ENCODE measurements at places on chromosomes 2 and 18. TPM values are rescaled to one million over a fixed set of nuclear protein-coding genes. Genes with fewer than 3 reads are reported as not detected.

The WDR35 gene
- total RNA-seq, result 8.4 TPM

The CMPK2 gene
- total RNA-seq, result 27.2 TPM

The CYTIP gene
- 71.6 TPM for total RNA-seq

The NETO1 gene
- total RNA-seq, result 0.33 TPM

DNA sequence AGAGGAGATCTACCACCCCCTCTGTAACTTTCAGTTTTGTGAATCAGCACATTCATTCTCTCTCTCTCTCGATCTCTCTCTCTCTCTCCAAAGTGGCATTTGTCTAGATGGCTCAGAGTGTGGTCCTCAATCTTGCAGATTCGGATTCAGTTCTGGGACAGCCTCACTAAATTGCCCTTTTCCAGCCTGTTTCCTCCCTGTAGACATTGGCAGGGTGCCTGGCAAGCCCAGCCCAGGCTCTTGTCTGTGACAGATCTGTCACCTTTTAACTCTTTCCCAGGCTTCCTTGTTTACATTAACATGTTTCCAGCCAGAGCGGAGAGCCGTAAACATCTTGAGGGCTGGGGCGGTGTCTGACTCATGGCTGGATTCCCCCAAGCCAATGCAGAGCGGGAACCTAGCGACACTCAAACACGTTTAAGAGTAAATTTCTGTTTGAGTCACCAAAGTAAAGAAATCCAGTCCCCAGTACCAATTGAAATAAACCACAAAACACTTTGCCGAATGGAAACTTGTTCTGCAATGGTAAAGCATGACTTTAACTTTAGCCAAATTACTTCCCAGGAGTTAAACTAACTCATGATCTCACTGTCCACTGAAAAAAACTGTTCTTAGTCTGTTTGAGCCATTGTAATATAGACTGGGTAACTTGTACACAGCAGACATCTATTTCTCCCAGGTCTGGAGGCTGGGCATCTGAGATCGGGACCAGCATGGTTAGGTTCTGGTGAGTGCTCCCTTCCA is 6.6 kb upstream of the CYP27C1 start:
- no peaks in the 10 kb centered on the region for H3K4me1 ChIP-seq
- no peak overlapping the region for H3K27ac ChIP-seq
- DNase-seq, result no peak
- no peak overlapping the region for H3K4me3 ChIP-seq
- peaks cover 47% of the 10 kb centered on the region for H3K27me3 ChIP-seq
- H3K36me3 ChIP-seq, result no peaks in the 10 kb centered on the region

- H3K4me3 ChIP-seq, result no peak overlapping the region
- DNase-seq, result no peak
- H3K27ac ChIP-seq, result no peak overlapping the region
- H3K36me3 ChIP-seq, result no peaks in the 10 kb centered on the region
- peaks cover 12% of the 10 kb centered on the region for H3K27me3 ChIP-seq
- H3K4me1 ChIP-seq, result no peaks in the 10 kb centered on the region
Observed at GRCh38 chr18:13809043-13809430, 14.9 kb upstream of the MC5R start.

GRCh38 chr2:159084384-159085370 is 116.2 kb downstream of the TANC1 start:
- no peak overlapping the region for H3K27ac ChIP-seq
- H3K27me3 ChIP-seq, result no peaks in the 10 kb centered on the region
- no peak for DNase-seq
- no peaks in the 10 kb centered on the region for H3K36me3 ChIP-seq

DNA sequence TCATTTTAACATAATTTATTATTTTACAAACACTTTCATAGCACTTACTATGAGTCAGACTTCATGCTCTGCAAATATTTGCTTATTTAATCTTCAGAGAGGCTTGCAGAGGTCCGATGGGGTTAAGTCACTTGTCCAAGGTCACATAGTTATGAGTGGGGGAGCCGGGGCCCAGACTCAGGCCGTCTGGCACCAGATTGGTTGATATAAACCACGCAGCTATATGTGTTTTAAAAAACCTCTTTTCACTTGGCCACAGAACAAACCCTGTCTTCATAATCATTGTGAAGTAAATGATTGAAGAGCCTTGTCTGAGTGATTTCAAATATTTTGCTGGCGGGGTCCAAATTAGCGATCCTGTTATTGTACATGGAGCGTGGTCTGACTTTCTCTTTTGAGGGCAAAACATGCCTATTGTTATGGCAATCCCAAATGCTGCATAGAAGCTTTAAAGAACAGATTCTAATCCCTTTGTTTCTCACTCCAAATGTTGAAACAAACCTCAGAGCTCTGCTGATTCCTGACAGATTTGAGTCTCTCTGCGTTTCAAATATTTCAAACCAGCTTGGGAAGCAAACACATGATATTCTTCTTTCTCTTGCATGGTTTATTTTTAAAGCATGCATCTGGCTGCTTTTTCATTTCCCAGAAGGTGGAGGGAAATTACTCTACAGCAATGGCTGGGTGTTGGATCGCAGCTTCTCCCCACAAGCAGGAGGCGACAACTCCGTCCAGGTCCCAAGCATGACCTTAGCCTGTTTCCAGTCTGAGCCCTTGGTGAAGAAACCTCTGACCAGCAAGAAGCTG is 142.4 kb downstream of the DDX1 start:
- peaks cover 27% of the 10 kb centered on the region for H3K4me1 ChIP-seq
- peak overlapping the region; percentile 38 for H3K27ac ChIP-seq
- no peaks in the 10 kb centered on the region for H3K27me3 ChIP-seq
- no peak for DNase-seq
- H3K36me3 ChIP-seq, result no peaks in the 10 kb centered on the region

DNA sequence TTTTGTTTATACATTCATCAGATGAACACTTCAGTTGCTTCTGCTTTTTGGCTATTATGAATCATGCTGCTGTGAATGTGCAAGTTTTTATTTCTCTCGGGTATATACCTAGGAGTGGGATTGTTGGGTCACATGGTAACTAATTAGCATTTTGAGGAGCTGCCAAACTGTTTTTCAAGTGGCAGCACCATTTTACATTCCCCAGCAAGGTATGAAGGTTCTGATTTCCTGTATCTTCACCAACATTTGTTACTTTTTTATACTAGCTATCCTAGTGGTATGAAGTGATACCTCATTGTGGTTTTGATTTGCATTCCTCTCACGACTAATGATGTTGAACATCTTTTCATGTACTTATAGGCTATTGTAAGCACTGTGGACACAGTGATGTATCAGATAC is 53.9 kb downstream of the DYNC1I2 start:
- H3K4me1 ChIP-seq, result no peaks in the 10 kb centered on the region
- no peaks in the 10 kb centered on the region for H3K27me3 ChIP-seq
- H3K36me3 ChIP-seq, result peaks cover 18% of the 10 kb centered on the region
- no peak overlapping the region for H3K4me3 ChIP-seq
- DNase-seq, result no peak

DNA sequence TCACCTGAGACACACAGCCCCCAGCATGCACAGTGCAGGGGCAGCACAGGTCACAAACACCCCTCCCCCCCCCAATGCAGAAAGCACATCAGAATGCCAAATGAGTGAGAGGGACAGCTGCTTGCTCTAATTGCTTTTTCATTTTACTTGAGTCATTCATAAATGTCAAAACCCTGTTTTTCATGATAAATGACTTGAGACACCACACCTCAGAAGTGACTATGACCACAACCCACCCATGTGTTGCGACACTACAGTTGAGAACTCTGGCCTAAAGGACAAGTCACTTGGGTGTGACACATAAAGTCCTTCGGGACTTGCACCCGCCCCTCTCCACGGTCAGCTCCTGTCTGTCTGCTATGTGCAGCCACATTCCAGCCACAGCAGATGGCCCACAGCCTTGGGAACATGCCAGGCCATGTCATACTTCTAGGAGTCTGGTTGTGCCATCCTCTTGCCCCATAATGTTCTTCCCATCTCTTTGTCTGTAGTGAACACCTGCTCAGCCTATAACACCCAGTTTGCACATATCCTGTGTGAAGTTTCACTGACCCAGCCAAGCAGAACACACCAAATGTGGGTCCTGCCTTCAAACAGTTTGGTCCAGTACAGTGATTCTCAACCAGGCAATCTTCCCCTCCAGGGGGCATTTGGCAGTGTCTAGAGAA is 30.2 kb upstream of the RIOK3 start:
- H3K36me3 ChIP-seq, result no peaks in the 10 kb centered on the region
- DNase-seq, result no peak
- no peaks in the 10 kb centered on the region for H3K4me1 ChIP-seq
- H3K4me3 ChIP-seq, result no peak overlapping the region
- no peak overlapping the region for H3K27ac ChIP-seq

- peak overlapping the region; percentile 72 for H3K27ac ChIP-seq
- H3K4me1 ChIP-seq, result peaks cover 11% of the 10 kb centered on the region
- H3K4me3 ChIP-seq, result peak overlapping the region; percentile 88
Observed at GRCh38 chr2:25340181-25340921, 1.4 kb downstream of the DNMT3A start.

Measured in thymus (tissue), 14 donors.